Activated naive CD4-positive, alpha-beta T cell treated with Interleukin-2 at 50 U/mL for 16 hours (primary cell): ENCODE measurements at places on chromosomes 11 and 22.

GRCh38 chr22:44445731-44446130 is 52.3 kb downstream of the RTL6 start:
- no peak for DNase-seq

GRCh38 chr22:25623310-25623734 is 58.8 kb downstream of the GRK3 start:
- no peak for DNase-seq

DNA sequence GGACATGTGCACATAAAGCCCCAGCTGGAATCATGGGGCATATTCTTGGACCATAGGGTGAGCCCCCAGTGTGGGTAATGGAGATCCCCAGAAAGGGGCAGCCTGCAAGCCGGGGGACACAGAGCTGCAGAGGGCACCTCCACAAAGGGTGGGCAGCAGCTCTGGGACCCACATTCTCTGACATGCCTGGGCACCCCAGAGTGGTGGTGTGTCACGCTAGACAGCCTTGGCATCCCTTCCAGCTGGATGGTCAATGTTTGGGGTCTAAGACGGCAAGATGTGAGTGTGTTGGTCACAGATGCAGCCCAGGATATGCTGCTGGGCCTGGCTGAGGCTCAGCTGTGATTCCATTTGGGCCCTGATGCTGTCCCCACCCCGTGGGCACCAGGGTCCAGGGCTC is 9.7 kb downstream of the ADORA2A start:
- DNase-seq = no peak

- DNase-seq = peak; percentile 25
Measured at GRCh38 chr22:46432164-46433068, 96.9 kb downstream of the TRMU start.

DNA sequence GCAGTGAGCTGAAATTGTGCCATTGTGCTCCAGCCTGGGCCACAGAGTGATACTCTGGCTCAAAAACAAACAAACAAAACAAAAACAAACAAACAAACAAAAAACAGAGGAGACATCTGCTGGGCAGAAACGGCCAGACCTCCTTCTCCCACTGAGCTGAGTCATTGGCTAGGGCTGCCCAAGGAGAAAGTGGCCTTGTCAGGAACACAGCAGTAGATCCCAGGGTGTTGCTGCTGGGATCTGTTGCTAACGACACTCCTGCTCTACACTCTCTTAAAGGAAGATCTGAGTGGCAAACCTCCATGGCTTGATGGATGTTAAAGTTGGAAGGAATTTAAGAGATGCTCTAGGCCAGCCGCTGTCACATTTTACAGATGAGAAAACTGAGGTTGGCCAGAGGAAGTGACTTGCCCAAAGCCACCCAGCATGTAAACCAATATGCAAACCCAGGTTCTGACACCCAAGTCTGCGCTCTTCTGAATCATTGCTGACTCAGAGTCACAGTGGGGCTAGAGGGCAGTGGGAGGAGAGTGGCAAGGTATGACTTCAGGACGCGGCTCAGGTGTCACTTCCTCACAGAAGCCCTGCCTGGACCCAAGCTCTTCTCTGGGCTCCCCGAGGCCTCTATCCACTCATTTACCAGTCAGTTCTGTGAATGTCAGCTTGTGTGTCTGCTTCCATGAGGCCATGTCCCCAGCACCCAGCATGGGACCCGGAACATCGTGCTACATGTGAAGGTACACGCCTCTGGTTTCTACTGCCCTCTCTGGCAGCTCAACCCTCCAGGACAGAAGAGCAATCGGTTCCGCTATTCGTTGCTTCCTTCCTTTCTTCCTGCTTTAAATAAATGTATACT is 11.3 kb upstream of the GDPD5 start:
- peak; percentile 65 for DNase-seq

DNA sequence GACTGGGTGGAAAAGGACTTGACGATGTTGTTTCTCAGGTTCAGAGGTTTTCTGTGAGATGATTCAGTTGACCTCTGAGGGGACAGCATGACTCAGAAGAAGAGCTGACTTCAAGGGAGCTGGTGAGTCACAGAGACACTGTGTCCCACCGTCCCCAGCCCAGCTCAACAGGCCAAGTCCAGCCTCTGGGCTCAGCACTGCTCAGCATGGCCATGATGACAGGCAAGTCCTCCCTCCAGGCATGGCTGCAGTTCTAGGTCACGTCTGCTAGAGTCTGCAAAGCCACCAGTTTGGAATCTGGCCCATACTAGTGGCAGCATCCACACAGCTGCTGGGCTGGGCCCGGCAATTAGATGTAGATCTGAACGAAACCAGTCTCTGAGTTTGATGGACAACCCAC is 12.9 kb downstream of the TRIM29 start:
- DNase-seq = no peak
